NCI-H2029 treated with DMSO at 0.1 percent for 48 hours (cell line): ENCODE measurements at places on chromosomes 16 and 17.

DNA sequence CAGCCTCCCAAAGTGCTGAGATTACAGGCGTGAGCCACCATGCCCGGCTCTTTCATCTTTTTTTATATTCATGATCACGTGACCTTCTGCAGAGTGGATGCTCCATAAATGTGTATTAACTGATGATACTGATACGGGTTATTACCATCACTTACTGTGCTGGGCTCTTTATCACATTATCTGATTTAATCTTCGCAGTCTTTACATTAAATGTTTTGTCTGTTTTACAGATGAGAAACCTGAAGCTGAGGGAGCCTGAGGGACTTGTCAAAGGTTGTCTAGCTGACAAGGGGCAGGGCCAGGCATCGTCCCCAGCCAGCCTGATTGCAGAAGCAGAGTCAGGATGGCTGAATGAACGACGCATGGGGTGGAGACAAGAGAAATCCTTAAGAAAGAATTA, 104.4 kb downstream of the NTN1 start:
- DNase-seq = no peak

GRCh38 chr16:54373534-54374520, 87.2 kb upstream of the IRX3 start:
- no peak for DNase-seq

DNA sequence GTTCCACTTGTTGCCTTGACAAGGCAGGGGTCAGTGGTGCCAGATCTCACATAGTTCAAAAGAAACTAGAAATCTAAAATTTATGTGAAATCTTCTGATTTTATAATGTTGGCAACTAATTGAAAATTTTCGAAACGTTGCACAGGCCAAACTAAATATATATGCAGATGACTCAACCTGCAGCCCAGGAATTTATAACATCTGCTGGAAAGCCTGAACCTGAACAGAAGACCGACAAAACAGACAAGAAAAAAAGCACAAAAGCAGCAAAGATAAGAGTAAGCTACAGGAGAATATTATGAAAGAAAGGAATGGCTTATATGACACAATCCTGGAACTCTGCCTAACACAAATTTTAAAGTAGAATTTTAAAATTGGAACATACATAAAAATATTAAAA, 207.6 kb downstream of the CEP112 start:
- no peak for DNase-seq

DNA sequence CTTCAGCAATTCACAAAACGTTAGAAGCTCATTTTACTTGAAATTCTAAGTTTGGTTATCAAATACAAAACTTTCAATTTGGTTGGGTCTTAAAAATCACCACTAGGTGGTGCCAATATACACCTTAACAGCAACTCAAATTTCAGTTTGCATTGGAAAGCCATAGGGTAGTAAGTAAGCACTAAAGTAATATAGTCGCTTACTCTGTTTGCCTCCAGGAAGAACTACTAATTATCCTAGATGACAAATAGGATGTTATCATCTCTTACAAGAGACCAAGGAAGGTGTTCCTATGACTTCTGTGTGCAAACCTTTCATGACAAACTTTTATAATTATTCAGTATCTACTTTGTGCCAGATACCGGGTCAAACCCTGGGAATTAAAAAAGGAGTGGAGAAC, 93.3 kb downstream of the MYO1D start:
- peak; percentile 50 for DNase-seq

DNA sequence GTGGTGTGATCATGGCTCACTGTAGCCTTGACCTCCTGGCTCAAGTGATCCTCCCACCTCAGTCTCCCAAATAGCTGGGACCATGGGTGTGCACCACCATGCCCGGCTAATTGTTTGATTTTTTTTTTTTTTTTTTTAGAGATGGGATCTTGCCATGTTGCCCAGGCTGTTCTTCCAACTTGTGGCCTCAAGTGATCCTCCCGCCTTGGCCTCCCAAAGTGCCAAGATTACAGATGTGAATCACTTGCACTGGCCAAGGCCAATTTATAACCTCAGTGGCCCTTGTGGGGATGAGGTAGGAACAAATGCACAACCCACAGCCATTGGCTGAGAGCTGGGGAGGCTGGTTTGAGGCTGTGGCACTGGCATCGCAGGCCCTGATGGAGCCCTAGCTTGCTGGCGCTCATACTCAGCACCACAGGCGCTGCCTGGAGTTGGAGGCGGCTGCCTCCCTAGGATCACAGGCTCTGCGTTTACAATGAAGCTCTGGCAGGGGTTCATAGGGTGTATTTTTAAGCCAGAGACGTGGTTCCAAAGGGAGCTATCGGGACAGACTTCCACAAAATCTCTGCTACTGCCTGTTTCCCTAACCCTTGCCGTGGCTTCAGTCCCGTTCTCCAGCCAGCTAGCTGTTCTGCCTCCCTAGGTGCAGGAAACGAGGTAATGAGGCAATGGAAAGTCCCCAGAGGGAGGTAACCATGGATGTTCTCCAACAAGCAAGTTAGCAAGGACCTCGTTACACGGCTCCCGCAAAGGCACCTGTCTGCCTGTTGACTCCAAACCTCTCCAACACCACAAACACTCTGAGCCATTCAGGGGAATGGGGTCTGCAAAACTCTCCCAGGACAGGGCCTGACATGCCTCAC, 2.9 kb downstream of the ABCA3 start:
- DNase-seq = no peak
